ENCODE measurements at places on chromosomes 6 and 20.

- DNase-seq = no peak
Observed at GRCh38 chr20:38583306-38583705, 2.3 kb downstream of the ADIG start.

- no peak for DNase-seq
Observed at GRCh38 chr20:36786246-36786645, 12.7 kb upstream of the DSN1 start.

- no peak for DNase-seq
Observed at GRCh38 chr6:79668381-79668780, 37.3 kb downstream of the SH3BGRL2 start.

GRCh38 chr6:53892707-53893106 is 97.9 kb downstream of the LRRC1 start:
- no peak for DNase-seq

DNA sequence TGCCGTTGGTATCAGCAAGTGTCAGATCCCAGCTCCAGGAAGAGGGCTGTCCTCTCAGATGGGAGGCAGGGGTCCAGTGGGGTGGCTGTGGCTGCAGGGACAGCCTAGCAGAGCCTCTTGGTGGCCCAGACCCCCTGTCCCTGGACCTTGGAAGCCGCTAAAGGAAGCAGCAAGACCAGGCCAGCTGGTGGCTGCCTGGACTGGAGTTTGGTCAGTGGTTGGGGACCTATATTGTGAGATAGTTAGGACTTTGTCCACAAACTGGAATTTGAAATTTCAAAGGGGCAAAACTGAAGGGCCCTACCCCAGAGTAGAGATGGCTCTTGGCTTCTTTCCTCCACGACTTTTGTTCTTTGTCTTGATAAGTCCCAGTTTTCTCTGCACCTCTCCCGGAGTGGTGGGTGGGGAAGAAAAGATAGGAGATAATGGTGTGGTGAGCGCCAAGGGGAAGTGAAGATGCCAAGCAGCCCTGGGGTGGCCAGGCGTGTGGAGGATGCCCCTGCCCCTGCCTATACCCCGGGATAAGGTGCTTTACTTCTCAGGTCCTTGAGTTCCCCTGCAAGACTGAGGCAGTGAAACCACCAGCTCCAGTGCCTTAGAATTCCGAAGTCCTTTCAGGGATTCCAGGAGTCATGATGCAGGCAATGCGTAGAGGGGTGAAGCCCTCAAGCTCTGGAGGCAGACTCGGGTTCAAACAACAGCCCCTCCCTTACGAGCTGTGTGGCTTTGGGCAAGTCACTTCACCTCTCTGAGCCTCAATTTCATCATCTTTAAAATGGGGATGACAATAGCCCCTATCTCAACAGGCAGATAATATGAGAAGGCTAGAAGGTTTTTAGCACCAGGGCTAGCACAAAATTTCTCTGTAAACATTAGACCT is 40.2 kb downstream of the HNF4A start:
- DNase-seq = no peak

- no peak for DNase-seq
Observed at GRCh38 chr20:40583205-40583604, 105.8 kb downstream of the MAFB start.

DNA sequence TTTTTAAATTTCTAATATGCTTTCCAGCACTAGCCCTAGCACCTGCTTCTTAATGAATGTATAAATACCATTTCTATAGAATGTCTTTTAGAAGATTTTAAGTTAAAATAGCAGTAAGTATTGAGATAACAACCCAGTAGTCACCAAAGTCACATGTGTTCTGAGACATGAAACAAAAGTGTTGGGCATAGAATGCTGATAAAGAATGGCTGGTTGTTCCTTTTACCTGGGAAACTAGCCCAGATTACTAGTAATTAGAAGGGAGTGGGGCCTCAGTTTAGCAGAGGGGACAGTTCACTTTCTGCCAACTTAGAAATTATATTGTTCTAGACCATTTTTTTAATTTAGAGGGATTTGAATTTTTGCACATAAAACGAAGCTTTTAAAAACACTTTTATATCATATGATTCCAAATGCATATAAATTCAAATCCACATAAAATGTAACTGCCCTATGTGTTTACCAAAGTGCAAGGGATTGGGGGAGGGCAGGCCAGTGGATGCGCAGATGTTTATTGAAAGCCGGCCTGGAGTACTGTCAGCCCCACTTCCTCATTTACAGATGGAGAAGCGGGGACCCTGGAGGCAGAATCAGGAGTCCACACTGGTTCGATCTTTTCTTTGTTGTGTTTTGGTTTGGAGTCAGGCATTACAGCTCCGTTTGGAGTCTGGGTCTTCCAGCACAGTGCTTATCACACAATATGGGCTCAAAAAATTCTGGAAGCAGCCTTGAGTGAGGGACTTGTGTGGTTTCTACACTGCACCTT is 139.8 kb downstream of the ZDHHC14 start:
- no peak for DNase-seq

DNA sequence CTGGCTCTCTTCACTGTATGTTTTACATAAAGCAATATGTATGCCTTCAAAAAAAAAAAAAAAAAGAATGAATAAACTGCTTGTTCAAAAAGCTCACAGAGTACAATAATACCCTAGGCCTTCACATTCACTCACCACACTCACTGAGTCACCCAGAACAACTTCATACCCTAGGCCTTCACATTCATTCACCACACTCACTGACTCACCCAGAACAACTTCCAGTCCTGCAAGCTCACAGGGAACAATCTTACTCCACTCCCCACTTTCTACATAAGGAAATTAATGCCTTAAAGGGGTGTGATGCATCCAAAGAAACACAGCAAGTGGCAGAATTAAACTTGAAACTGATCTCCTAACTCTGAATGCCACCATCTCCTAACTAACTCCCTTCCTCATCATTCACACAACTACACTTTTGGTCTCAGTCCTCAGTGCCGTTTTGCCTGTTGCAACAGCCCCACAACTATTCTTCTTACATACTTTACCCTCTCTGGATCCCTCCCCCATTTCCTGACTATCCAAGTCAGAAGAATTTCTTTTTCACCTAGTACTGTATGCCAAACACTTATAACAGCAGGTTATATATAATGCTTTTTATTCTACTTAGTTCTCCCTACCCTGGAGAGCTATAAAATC is 34.2 kb downstream of the NHSL1 start:
- DNase-seq = no peak

GRCh38 chr6:44233567-44234100 is 10.2 kb downstream of the SLC29A1 start:
- no peak for DNase-seq

DNA sequence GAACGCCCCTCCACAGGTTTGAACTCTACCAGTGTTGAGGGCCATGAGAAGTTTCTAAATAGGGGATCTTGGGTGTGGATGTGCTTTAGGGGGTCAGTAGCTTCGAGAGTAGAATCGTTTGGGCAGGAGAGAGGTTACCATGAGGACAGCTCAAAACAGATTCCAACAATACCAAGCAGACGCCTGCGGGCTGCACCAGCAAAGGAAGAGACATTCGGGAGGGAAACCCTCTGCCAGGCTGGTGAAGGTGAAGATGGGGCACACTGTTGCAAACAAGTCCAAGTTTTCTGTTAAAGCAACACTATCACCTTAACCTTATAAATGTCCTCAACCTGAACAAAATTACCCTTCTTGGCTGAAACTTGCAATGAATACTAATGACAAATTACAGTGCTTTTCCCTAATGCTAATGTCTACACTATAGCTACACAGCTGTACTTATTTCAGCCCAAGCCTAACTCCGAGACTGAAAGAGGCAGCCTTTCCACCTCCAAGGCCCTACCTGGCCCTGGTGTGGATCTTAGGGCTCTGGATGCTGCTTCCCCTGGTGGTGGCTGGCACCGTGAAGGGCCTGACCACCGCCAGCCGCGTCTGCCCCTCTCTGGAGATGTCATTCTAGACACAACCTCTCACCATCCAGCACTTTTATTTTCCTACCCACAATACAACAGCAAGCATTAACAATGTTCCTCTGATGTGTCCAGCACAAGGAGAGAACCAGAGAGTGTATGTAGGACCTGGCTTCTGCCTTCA is 80.1 kb downstream of the DLL1 start:
- no peak for DNase-seq

GRCh38 chr6:43052842-43053544 is 658 bp downstream of the CUL7 start:
- no peak for DNase-seq

GRCh38 chr6:16238057-16238962 is at the start of gene GMPR:
Gene GMPR (plus strand): TSS chr6:16238587. CDS start chr6:16238694, 107 bp downstream.
- peak; percentile 58 for DNase-seq

DNA sequence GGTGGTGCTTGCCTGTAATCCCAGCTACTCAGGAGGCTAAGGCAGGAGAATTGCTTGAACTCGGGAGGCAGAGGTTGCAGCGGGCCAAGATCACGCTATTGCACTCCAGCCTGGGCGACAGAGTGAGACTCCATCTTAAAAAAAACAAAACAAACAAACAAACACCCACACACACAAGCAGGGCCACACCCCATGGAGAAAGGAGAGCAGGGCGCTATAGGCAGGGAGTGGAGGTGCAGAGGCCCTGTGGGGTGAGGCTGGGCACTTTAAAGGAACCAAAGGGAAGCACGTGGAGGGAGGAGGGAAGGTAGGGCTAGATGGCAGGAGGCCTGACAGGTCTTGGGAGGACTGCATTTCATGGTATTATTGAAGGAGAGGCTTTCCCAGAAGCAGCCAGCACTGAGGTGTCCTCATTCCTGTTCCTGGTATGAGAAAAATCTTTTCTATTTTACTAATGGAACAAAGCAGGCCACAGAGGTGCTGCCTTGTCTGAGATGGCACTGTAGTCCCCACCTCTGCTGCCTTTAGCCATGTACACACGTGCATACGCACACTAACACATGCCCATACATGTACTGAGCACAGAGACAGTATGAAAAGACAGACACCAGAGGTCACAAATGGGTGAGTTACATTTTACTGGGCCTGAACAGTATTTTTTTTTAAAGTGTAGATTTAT is 44.0 kb downstream of the BCAS4 start:
- no peak for DNase-seq

GRCh38 chr6:122422614-122423267 is 23.3 kb downstream of the HSF2 start:
- no peak for DNase-seq
